ENCODE measurements at places on chromosomes 7 and 10.

GRCh38 chr10:68109331-68109730, at the start of gene MYPN:
TSS of gene MYPN (plus strand) at chr10:68109488. CDS start at chr10:68121439, 11,951 bp downstream.
- DNase-seq, result no peak

- DNase-seq, result no peak
Measured at GRCh38 chr7:27173511-27173955, 587 bp downstream of the HOXA10 start.

- no peak for DNase-seq
Measured at GRCh38 chr10:38072552-38072951, 21.6 kb upstream of the ZNF37A start.

- no peak for DNase-seq
Measured at GRCh38 chr7:151736403-151736909, 140.5 kb downstream of the PRKAG2 start.

DNA sequence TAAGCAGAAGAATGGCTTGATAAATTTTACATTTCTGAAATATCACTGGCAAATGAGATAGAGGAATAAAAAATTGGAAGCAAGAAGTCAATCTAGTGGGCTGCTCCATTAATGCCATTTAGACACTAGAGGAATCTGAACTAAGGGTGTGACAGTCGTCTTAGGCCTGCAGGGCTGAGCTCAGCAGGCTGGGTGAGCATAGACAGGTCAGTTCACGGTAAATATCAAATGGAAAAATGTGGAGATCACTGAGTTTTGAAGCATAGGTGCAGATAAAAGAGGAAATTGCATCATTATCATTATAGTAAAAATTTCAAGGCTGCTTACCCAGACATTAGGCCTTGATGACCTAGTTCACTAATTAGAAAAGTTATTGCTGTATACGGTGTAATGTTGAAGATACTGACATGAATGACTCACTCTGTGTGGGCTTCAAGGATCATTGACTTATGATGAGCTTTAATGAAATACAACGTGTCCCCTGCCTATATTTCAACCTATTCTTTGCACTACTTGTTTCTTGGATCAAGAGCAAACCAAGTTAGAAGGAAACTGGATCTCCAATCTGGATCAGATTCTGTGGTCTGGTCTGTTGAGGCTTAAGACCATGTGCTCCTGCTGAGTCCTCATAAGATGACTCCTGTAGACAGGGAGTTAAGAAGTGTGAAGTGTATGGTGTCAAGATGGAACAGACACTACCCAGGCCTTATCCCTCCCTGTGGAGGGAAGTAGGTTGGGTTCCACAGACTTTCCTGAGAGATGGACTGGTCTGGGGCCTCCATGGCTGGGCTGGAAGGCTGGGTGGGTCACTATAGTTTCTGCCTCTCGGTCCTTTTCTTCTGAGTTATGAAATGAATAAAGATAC, 3.6 kb downstream of the OR2F2 start:
- no peak for DNase-seq

DNA sequence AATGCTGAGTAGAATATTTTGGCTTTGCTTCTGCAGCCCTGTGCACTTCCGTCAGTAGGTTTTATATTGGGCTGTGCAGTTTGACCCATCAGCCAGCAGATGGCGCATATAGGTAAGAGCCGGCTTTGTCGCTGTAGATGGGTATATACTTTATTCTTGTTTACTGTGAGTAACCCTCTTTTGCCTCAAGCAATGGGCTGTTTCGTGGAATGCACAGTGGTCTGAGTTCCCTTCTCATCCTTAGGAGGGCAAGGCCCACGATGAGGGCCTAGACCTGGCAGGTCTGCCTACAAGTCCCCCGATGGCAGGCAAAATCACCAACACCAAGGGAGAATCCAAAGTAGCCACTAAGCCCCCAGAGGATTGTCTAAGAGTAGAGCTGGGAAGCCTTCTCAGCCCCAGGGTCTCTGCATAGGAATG, 1002.9 kb upstream of the KCND2 start:
- DNase-seq, result no peak

- DNase-seq, result no peak
Measured at GRCh38 chr10:115773832-115774231, 499.2 kb downstream of the GFRA1 start.

DNA sequence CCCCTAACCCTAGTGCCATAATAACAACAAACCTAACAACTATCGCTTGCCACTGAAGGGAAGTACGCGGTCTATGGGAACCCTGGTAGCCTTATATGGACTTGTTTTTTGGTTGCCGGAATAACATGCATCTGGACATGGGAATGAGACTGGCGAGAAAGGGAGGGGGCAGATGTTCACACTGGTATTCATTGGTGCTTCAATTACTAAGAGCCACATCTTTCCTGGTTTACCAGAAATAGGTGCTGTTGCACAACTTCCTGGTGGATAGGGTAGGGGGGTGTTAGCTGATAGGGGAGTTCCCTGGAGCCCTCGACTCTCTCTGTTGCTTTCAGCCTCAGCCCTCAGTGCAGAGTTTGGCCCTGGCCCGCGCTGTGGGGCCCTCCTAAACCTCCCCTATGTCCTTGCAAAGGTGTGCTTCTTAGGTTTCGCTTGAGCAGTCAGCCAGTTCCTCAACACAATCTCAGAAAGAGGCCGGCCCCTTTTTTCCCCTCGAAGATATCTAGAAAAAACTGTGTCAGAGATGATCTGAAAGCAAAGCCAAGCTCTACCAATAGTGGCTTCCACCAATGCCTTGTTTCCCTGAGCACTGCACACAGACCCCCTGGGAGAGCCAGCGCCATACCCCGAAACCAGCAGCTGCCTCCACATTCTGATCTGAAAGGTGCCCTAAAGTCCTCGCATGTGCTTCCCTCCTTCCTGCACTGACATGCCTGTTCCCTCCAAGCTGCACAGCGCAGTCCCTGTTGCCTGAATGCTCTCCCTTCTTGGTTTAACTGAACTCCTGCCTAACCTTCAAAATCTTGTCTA, 13.5 kb downstream of the TBXAS1 start:
- DNase-seq, result no peak

- no peak for DNase-seq
Measured at GRCh38 chr10:109773288-109774120, 149.8 kb downstream of the XPNPEP1 start.

All from stimulated activated CD4-positive, alpha-beta T cell treated with anti-CD3 and anti-CD28 coated beads, Interleukin-15, amount 100 ng/mL, for 1 hour (primary cell).